Fibroblast of skin of back (primary cell): ENCODE measurements at places on chromosomes 1 and 21.

GRCh38 chr1:167442142-167442848, 76.0 kb downstream of the CD247 start:
- peak; percentile 72 for DNase-seq

- DNase-seq: peak; percentile 22
Observed at GRCh38 chr1:55987491-55988249, 591.7 kb downstream of the PLPP3 start.

GRCh38 chr1:234825498-234826165, 215.7 kb upstream of the IRF2BP2 start:
- no peak for DNase-seq

- DNase-seq: no peak
Observed at GRCh38 chr1:111846842-111847241, 91.1 kb downstream of the DDX20 start.

- DNase-seq: peak; percentile 47
Observed at GRCh38 chr1:145858238-145858900, 512 bp downstream of the PIAS3 start.

GRCh38 chr1:41590331-41590730, 105.8 kb upstream of the EDN2 start:
- DNase-seq: no peak

- peak; percentile 67 for DNase-seq
Observed at GRCh38 chr1:106222403-106222802, 834.1 kb upstream of the PRMT6 start.

DNA sequence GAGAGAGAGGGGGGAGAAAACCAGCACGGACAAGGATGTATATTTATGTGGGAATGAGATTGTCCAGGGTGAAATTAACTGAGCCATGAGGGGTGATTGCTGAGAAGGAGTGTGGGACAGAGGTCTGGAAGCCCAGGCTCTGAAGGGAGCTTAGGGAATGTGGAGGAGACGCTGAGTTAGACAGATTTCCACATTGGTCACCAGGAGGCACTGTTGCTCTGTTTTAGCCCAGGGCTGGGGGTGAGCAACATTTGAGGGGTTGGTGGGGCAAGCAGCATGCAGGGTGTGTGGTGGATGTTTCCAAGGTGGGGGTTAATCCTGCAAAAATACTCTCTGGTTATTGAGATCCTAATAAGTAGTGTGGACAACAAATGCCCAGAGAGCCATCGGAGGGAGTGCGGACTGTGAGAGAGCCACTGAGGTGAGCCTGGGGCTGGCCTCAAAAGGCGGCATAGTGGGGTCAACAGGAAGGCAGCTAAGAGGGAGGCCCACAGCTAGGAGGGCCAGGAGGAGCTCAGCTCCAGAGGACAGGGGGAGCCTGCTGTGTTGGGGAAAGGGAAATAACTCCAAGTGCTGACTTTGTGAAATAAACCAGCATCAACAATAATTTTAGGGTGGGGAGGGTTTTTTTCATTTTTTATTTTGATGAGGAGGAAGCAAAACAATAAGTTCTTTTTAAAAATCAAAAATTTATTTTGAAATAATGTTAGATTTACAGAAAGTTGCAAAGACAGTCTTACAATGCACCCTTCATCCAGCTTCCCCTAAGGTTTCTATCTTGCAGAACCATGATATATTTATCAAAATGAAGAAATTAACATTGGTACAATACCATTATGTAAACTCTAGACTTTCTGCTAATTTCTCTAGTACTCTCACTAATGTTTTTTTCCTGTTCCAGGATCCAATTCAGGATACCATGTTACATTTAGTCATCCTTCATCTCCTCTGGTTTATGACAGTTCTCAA, 82.8 kb upstream of the CD34 start:
- no peak for DNase-seq

GRCh38 chr1:41348394-41348793, 12.8 kb upstream of the FOXO6 start:
- no peak for DNase-seq

DNA sequence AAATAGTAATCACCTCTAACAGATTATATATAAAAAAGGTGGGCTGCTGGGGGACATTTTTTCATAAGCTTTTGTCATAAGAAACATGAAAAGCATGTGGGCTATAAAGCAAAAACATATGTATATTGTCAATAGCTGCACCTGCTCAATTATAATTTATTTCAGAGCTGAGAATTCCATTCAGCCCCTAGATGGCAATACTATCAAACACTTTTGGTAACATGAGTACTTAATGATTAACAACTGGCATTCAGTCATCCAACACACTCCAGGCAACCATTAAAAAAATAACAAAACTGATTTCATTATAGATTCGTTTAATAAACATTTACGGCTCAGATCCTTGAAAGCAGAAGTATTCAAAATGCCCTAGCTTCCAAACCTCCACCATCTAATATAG, 115.1 kb downstream of the KCTD3 start:
- peak; percentile 8 for DNase-seq

GRCh38 chr1:99264201-99265021, at the start of gene PLPPR4:
Gene PLPPR4 (plus strand): TSS chr1:99264492. CDS start chr1:99264594, 102 bp downstream.
- DNase-seq: peak; percentile 67

DNA sequence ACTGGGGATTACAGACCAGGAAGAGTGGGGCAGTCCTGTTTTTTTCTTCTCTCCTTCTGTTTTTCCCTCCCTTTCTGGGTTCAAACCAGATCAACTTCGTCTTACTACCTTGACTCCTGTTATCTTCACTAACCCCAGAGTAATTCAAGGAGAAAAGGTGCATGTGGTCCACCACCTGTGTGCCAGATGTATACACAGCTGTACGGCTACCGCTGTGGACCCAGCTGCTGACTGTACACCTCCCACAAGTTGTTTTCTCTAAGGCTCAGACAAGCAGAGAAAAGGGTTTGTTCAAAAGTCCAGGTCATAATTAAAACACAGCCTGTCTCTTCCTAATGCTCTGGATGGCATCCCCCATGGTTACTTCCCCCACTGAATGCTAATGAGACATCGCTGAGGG, 102.1 kb downstream of the LMX1A start:
- DNase-seq: no peak

DNA sequence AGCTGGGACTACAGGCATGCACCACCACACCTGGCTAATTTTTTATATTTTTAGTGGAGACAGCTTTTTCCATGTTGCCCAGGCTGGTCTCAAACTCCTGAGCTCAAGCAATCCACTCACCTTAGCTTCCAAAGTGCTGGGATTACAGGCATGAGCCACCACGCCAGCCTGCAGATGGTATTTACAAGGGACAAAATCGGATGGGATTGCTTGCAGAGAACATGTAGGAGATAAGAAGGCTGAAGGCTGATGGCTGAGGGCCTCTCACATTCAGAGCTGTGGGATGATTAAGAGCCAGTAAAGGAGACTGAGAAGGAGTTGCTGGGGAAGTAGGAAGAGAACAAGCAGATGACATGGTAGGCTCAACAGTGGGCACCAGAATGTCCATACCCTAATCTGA, 24.0 kb upstream of the QSOX1 start:
- DNase-seq: no peak

DNA sequence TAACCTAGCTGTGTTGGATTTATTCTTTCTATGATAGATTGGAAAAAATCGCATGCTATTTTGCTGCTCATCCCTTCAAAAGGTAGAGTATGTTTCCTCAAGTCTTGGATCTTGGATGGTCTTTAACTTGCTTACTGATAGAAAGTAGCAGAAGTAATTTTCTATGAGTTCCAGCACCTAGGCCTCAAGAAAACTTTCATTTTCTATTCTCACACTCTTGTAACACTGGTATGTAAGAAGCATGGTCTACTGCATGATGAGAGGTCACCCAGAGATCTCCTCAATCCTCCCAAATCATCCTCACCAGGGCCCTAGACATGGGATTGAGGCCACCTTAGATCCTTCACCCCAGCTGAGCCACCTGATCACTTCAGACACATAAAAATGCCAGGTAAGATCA, 7.2 kb downstream of the SPTA1 start:
- no peak for DNase-seq

DNA sequence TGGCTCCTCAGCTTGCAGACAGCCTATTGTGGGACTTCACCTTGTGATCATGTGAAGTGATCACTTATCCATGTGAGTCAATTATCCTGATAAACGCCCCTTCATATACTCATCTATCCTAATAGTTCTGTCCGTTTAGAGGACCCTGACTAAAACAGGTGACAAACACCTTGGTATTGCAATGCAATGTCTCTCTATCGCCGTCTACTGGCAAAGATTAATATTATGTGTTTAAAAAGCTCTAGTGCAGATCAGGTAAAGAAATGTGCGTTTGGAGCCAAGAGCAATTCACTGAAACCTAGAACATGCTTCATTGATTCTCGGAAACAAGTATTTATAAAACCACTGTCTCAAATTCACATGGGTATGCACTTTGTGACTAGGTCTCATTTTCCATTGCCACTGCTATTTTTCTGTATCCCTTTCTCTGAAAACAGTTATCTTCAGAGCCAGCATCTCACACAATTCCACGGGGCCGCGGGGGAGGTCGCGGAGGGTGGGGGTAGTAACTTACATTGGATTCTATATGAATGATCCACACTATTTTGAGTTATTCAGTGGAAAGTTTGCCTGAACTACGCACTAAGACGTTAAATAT, 554.6 kb upstream of the NCAM2 start:
- no peak for DNase-seq

- DNase-seq: no peak
Observed at GRCh38 chr1:46133781-46134350, 1.4 kb upstream of the PIK3R3 start.

- peak; percentile 20 for DNase-seq
Observed at GRCh38 chr1:236338096-236338495, 56.0 kb upstream of the EDARADD start.

DNA sequence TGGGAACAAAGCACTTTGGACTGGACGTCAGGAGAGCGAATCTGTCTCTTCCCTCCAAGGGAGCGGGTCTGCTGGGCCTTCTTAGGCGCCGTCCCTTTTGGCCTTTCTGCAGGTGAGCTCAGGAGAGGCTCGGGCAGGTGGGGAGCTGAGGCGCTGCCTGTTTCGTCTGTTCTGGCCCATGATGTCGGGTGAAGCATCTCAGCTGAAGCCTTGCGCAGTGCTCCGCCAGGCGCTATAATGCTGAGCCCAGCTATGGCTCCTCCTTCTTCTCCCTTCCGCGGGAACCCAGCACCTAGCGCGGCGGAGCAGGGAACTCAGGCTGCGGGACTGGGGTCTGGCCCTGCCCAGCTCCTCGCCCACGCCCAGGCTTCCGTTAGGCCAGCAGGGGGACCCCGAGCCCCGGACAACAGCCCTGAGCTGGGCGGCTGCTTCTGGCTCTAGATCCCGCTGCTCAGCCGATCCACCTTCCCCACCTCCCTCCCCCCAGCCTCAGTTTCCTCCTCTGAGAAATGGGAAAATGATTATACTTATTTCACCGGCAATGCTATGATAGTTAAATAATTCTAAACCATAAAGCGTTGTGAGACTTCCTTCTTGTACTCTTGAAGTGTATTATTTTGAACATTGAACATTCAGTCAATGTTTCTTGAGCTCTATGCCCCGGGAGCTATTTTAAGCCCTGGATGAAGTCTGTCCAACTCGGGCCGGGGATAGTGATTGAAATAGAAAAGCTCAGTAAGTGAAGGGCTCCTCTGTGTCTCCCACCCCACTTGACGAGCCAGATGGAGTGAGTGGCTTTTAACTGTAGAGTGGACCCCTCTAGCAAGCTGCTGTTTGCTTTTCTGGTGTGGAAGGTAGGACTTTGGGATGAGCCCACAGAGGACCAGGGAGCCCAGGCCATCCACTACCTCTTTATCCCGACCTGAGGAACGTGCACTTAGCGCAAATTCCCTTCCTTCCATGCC, 9.6 kb upstream of the ADORA1 start:
- DNase-seq: peak; percentile 49

DNA sequence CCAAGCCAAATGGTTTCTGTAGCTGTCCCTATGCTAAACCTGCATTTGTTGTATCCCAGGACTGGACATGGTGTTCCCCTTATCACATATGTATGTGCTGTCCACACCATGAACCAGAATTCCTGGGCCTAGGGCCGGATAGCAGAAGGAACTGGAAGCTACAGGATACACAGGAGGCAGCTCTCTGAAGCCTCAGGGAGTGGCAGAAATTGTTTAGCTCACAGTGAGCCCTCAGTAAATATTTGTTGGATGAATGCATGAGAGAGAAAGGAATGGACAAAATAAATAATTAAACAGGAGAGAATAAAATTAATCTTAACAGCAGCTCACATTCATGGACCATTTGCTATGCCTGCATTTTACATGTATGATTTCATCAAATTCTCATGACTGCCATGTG, 2.1 kb downstream of the NIPAL3 start:
- peak; percentile 70 for DNase-seq

GRCh38 chr1:15452866-15453571, 3.5 kb upstream of the CELA2A start:
- no peak for DNase-seq

DNA sequence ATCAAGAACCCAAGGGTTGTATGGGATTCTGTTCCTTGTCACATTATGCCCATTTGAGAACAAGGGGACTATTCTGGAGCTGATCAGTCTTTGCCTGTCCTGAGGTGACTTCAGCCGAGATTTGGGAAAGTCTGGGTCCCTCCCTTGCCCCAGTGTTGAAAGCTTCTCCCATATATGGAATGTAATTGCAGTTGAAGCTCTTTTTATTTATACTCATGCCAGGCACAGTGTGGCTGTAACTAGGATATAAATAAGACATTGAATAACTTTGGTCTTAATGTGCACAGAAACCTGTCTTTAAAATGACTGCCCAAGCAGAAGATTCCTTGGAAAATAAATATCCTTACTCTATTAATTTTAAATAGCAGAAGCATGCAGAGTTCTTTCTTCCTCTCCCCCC, 15.2 kb downstream of the AKNAD1 start:
- no peak for DNase-seq

DNA sequence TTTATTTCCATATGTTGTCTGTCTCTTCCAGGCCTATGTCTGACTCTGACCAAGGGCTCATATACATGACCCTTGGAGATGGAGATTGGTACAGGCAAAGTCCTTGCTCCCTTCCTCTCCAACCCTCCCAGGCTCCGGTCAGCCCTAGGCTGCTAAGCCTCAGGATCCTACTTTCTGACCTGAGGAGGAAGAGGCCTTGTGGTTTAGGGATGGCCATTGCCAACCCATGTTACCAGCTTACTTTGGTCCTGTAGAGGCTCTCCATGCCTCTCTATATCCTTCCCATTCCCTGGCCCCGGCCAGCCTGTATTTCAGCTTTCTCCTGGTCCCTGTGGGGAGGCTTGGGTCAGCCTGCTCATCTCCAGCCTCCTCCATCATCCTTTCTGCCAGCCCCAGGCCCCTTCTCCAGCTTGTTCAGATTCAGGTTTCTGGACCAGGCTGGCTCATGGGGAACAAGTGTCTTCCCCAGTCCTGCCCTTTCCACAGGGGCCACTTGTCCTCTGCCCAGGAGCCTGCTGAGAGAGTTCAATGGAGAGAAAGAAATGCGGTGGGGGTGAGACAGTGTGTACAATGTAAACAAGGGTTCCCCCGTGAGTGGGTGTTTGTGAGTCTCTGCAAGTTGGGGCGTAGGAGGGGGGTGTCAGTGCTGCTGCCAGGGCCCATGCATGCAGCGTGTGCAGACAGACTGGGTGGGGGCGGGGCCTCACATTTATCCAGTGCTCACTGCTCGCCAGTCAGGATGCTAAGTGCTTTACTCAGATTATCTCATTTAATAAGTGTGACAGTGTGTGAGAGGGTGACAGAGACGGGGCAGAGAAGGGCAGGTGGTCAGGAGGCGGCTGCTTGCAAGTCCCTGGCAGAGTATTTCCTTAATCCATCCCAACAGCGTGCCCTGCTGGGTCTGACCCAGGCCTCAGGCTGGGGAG, 31.3 kb upstream of the FOXO6 start:
- no peak for DNase-seq

GRCh38 chr1:31183126-31183525, 56.6 kb downstream of the NKAIN1 start:
- DNase-seq: no peak

- no peak for DNase-seq
Observed at GRCh38 chr21:44067011-44067839, 40.0 kb upstream of the PWP2 start.

GRCh38 chr1:94327001-94327690, 89.8 kb upstream of the ARHGAP29 start:
- peak; percentile 71 for DNase-seq
